Retinal pigment epithelial cell (primary cell): ENCODE measurements at places on chromosomes 2 and 18.
A peak's percentile ranks its signal among the peaks of the same experiment; 100 is the strongest.

DNA sequence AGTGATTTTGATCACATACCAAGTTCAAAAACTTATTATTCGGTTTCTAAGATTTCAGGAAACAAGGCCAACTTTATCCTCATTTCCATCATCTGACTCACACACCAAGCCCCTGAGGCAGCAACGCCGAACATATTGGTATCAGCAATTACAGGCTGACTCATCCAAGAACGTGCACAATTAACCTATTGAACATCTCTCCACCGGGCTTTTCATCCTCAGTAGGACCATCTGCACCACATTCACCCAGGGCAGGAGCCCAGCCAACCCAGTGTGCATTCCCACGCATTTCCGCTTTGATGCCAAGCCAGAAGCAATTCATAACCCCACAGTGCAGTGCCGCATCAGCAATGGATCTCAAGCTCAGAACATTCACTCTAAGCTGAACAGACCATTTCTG is 52.9 kb downstream of the SCG2 start:
- no peak for DNase-seq

- DNase-seq = peak; percentile 64
Observed at GRCh38 chr2:108786354-108787215, at the start of gene CCDC138. TSS of gene CCDC138 (plus strand) at chr2:108786771. CDS start at chr2:108786823, 52 bp downstream.

DNA sequence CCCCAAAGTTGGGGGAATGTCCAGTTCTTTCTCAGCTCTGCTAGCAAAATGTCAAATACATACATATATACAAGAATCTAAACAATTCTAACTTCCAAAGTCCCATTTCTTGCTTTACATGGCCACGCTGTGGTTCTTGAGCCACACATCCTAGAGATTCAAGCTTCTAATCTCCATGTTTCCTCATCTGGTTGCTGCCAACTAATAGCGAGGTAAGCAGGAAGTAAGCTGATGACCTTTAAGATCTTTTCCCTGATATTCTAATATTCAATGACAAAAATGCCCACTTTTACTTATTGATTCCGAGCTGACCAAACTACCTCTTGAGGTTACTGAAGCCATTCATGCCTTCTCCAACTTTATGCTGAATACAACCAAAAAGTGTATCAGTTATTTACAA is 3.3 kb downstream of the VPS54 start:
- no peak for DNase-seq

- DNase-seq = no peak
Observed at GRCh38 chr2:20521682-20522189, 74.9 kb downstream of the RHOB start.

- DNase-seq = no peak
Observed at GRCh38 chr18:47777626-47778025, 152.8 kb downstream of the SMAD2 start.

GRCh38 chr2:168252976-168253375 is 5.6 kb upstream of the STK39 start:
- no peak for DNase-seq

GRCh38 chr2:100924520-100925451 is 77.3 kb upstream of the RPL31 start:
- DNase-seq = peak; percentile 68

DNA sequence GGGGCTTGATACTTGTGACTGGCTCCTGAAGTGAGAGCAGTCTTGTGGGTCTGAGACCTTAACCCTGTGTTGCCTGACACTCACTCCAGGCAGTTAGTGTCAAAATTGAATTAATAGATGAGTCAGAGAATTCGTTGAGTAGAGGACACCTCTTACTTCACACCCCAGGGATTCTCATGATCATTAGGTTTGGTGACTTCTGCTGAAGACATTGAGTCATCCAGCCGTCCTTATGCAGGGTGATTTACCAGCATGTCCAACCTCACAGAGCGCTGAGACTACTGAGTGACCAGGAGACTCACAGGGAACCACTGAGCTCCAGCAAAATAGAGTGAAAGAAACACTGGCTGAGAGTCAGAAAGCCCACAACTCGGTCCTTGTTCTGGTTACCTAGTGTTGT is 36.0 kb upstream of the EVA1A start:
- DNase-seq = no peak

DNA sequence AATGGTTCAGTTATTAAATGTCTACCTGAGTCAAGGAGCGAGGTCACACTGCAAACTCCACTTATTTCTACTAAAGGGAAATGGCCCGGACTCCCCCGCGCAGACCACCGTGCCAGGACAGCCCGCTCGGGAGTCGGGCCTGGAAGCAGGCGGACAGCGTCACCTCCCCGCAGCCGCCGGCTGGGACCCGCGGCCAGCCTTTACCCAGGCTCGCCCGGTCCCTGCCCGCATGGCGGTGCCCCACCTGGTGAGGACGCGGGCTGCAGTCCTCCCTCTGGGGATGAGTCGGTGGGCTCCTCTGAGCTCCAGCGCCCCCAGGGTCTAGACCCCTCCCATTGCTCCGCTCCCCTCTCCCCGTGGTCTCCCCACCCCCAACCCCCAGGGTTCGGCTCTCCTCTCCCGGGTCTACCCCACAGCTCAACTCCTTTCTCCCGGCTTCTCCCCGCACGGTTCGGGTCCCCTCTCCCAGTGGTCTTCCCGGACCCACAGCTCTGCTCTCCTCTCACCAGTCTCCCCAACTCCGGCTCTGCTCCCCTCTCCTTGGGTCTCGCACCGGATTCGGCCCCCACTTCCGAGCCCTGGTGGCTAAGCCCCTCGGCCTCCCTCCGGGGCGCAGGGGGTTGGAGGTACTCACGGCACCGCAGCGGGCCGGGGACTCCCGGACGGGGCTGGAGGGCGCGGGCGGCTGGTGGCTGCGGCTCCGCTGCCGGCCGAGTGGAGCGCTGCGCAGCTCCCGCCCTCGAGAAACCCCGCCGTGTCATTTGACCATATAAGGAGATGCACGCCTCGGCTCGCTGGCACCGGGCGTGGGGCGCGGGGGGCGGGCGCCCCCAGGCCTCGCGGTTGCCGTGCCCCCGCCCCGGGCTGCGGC is at the start of gene FHL2:
Gene FHL2 (minus strand): TSS at position 716 of the 871 bp plus-strand sequence. CDS start 12,535 bp downstream, outside the sequence.
- DNase-seq = no peak

GRCh38 chr2:216490061-216490460 is 8.6 kb upstream of the RPL37A start:
- DNase-seq = no peak

GRCh38 chr2:196959281-196959680 is 32.8 kb upstream of the PGAP1 start:
- DNase-seq = no peak

GRCh38 chr2:224563537-224563936 is 21.6 kb downstream of the CUL3 start:
- DNase-seq = no peak

- no peak for DNase-seq
Observed at GRCh38 chr2:237254911-237255578, 158.9 kb downstream of the COL6A3 start.

DNA sequence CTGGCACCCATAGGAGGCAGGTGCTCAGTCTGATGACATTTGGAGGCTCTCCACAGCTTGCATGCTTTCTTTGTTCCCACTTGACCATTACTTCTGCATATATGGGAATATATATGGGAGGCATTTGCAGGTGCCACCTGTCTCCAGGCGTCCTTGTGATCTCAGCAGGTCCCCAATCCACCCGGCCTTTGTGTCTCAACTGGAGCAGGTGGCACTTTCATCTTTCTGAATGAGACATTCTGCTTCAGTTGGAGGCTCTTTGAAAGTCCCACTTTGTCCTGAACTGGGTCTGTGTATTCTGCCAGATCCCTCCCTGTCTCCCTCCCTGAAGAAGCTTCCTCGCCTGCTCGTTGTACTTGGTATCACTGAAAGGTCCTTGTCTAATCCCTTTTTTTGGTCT is 318.1 kb upstream of the EPAS1 start:
- DNase-seq = no peak

DNA sequence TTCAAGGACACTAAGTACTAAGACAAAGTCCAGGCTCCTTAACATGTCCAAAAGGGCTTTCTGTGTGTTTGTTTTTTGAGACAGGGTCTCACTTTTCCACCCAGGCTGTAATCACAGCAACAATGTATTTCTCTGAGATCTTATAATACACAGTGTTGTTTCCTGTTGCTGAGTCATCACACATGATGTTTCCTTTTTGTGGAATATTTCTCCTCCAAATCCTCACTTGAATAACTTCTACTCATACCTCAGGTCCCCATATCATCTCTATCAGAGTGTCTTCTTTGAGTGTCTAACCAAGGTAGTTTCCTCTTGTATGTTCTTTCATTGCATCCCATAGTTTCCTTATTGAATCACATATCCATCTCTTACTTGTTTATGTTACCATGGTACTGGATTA is 632.0 kb upstream of the PIK3C3 start:
- DNase-seq = no peak

- DNase-seq = no peak
Observed at GRCh38 chr2:150475479-150476250, 11.8 kb downstream of the RND3 start.

GRCh38 chr2:36059691-36060090 is 295.9 kb upstream of the CRIM1 start:
- no peak for DNase-seq

DNA sequence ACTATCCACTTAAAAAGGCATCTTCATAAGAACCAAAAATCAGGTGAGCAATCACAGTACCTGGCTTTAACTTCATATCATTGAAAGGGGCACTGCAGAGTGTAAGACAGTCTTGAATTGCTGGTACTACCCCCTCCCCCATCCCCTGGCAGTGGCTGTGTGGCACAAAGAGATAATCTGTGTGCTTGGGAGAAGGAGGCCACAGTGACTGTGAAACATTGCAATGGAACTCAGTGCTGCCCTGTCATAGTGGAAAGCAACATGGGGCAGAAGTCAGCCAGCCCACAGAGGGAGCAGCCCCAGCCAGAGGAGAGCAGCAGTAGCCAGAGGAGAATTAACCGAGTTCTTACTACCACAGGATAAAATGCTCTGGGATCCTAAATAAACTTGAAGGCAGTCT is 45.3 kb upstream of the UGP2 start:
- no peak for DNase-seq

DNA sequence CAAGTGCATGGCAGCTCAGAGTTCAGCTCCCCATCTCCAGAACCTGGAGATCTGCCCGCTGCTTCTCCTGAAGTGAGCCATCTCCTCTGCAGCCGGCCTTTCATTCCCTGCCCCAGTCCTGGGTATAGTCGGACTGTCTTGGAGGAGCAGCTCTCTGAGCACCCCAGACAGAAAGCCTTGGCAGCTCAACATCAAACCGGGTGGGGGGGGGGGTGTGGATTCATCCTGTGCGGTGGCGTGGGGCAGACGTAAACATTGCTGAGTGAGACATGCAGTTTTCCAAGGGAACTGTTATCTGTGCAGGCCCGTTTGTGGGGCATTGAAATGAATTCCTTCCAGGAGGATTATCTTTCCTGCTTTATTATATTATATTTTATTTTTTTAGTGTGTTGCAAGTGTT is 125.9 kb upstream of the MYCN start:
- no peak for DNase-seq

GRCh38 chr2:28359222-28360057 is 33.2 kb upstream of the FOSL2 start:
- DNase-seq = no peak

DNA sequence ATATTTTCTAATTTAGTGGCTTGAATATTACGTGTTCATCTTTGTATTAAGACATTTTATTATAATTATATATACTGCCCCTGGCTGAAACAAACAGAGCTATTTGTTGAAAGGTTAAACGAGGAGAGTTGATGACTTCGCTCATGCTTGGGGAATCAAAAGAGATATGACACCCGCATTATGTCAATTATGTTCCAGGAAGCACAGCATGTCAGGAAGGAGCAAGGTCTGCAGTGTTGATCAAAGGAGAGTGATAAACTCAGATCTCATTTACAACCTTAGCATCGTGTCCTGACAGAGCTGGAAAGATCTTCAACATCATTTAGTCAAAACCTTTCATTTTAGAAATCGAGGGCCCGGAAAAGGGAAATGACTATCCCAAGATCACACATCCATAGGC is 510.1 kb downstream of the TDRD15 start:
- no peak for DNase-seq

DNA sequence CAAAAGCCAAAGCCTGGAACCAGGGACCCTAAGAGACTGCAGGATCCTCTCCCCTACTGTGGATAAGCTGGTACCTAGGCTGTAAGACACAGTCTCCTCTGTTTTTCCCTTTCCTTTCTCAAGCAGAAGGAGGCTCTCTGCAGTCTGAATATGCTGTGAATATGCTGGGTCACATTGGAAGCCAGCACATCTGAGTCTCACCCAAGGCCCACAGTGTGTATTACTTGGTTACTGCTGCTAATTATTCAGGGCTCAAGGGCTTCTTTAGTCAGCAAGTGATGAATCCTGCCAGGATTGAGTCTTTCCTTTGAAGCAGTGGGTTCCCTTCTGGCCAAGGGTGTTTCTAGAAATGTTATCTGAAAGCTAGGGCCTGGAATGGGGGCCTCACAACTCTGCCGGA is 60.7 kb downstream of the CCDC85A start:
- DNase-seq = no peak

DNA sequence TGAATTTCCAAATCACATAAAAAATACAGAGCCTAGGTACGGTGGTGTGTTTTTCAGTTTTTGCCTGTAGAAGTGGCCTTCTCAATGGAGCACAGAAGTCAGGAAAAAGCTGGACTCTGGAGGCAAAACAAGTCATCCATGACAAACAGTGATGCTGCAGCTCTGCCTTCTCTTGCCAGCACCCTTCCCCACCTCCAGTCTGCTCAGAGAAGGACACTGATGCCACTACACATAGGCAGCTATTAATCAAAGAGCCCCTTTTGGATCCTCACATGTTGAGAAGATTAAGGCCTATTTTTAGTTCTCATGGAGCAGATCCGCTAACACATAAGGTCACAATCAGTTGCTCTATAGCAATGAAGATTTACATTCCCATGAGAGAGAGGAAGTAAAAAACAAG is 181.6 kb upstream of the GALNT5 start:
- DNase-seq = no peak

DNA sequence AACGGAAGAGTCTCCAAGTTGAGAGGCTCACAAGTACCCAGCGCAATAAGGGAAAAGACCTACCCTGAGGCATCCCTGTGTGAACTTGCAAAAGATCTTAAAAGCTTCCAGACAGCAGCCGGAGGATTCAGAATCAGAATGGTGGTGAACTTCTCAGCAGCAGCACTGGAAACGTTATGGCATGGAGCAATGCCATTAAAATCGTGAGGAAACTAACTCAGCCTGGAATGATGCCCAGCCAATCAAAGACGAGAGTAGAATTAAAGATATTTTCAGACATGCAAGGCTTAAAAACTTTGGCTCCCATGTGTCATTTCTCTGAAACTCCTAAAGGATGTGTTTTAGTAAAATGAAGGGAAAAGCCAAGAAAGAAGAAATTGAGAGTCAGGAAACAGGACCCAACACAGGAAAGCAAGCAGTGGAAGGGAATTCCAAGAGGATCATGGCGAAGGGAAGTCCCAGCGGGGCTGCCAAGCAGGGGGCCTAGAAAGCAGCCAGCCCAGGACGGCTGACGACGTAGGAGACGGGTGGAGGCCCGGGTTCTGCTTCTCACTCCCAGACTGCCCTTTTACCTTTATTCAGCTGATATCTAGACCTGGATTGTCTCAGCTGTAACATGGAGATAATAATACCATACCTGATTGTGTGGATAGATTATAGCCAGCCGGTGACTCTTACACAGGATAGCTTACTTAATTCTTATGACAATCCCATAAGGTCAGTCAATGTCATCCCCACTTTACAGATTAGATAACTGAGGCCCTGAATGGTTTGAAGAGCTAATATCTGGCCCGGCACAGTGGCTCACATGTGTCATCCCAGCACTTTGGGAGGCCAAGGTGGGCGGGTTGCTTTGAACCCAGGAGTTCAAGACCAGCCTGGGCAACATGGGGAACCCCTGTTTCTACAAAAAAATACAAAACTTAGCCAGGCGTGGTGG is 92.8 kb downstream of the ASAP2 start:
- no peak for DNase-seq
